Fibroblast of mammary gland (primary cell): ENCODE measurements at places on chromosomes 11 and 22.

GRCh38 chr11:11988099-11988651 is 20.3 kb downstream of the DKK3 start:
- peak; percentile 86 for DNase-seq

GRCh38 chr22:38111925-38112355 is 1.5 kb upstream of the BAIAP2L2 start:
- no peak for DNase-seq

DNA sequence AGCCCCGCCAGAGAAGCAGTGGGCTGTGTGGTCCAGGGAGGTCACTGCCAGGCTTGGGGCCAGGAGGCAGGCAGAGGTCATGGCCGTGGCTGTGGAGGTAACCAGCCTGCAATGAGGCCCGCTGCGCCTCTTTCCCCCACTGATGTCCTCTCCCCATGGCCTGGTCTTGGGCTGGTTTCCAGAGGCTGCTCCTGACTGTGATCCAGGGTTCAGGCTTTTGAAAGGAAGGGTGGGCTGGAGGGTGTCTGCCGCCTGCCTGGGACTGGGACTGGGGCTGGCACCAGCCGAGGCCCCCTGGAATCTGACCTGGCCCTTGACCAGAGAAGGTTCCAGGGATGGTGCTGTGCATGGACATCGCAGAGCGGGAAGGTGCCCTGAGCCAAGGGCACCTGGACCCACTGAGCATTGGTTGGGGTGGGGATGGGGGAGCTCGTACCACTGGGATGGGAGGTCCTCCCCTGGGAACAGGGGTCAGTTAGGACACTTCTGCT is 59.6 kb upstream of the THY1 start:
- DNase-seq: no peak

GRCh38 chr11:70556884-70557741 is 158.8 kb downstream of the CTTN start:
- DNase-seq: peak; percentile 8

GRCh38 chr11:112106070-112106469 is 19.4 kb downstream of the SDHD start:
- no peak for DNase-seq

GRCh38 chr22:50516068-50516467 is 8.0 kb downstream of the NCAPH2 start:
- no peak for DNase-seq

GRCh38 chr11:34791780-34792542 is 124.2 kb downstream of the APIP start:
- DNase-seq: no peak

- no peak for DNase-seq
Observed at GRCh38 chr11:65610404-65610803, 3.6 kb downstream of the MAP3K11 start.

DNA sequence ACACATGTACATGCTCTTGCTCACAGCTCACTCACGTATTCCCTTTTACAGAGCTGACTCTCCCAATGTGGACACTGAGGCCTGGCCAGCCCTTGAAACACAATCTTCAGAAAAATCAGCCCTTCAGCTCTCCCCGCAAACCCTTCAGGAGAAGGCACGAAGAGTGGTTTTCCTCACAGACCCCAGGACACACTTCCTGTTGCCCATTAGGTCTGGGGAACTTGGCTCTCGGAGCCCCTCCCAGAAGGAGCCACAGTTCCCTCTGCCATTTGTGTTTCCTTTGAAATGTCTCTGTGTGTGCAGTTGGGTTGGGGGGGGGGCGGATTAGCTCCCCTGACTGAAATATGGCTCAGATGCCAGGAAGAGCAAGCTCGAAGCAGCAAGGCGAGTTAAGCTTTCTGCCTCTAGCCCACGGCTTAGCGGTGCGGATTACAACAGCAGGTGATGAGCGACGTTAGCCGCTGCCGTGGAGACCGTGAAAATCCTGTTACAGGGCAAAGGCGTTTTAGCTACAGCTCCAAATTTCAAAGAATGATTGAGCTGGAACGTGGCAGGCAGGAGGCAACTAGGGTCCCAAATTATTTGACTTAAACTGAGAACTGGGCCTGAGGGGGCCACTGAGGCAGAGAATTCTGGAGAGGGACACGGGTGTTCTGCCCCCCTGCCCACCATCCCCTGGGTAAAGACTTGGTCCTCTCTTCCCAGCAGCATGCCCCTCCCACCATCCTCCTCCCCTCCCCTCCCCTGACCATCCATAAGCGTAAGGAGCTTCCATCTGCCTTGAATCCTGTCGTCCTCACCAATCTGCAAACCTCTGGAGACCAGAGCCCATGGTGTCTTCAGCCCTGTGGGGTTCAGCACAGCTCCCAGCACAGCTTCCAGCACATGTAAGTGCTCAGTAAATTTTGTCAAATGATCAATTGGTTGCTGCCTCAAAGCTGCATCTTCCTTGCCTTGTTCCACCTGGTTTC is 598.6 kb downstream of the BUD13 start:
- no peak for DNase-seq

DNA sequence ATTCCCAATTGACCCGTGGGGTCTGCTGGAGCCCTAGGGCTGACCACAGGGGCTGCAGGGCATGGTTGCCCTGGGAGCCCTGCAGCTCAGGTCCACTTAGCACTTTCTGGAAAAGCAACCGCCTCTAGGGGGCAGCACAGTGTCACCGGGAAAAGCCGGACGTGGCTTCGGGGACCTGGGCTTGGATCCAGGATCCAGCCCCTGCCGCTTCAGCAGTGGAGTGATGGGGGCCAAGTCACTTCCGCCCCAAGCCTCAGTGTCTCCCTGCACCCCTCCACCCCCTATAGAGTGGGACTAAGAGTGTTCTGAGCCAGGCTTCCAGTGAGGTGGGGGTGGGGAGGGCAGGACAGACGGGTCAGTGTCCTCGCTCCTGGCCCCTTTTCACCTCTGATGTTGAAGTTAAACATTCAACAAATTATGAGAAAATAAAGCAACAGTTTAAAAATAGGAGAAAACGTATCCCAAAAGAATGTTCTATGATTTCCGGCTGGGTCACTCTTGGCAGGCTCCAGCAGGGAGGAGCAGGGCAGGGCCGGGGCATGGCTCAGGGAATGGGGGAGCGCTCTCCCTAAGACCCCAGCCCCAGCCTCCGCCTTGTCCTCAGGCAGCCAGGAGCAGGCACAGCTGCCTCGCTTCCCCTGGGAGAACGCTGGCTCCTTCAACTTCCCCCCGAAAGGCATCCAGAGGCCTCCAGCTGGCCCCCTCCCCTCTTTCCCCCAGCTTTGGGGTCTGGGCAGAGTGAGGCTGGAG is 96.5 kb upstream of the FGF3 start:
- DNase-seq: peak; percentile 47

GRCh38 chr22:29385748-29386147 is 2.6 kb downstream of the AP1B1 start:
- no peak for DNase-seq

DNA sequence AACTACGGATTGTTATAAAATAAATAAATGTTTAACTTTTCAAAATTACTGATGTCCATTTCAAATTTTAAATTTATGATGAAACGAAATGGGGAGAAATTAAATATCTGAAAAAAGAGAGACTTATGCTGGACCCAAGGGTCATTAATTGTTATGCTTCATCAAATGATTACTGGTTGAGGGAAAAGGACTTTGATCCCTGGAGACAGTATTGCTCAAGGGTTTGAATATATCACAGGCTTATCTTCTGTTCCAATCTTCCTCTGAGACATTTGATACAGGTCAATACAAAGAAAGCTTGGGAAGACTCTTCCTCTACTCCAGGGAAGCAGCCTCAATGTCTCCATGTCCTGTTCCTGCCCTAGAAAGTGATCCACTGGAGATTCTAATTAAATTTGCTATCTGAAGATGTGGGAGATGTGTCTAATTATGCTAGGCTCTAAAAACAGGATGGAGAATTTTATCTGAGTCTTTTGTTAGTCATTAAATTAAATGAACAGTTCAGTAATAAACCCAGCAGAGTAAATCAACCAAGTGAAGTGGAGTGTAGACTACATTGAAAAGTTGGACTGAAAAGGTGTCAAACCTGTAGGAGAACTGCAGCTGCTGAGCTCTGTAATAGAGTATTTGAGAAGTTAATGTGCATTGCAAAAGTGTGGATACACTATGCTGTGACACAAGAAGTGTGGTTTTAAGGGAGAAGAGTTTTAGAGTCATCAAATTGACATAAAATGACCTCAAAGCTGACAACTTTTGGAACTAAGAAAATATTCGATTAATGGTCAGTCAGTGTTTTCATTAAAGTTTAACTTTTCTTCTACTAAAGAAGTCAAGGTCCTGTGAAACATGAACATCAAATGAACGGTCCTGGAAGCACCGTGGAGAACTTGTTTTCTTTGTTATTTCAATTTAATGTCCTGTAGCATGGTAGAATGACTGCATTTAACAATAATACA is 623.7 kb upstream of the CCDC90B start:
- DNase-seq: no peak

- DNase-seq: no peak
Observed at GRCh38 chr22:40240160-40240559, 62.4 kb downstream of the TNRC6B start.

DNA sequence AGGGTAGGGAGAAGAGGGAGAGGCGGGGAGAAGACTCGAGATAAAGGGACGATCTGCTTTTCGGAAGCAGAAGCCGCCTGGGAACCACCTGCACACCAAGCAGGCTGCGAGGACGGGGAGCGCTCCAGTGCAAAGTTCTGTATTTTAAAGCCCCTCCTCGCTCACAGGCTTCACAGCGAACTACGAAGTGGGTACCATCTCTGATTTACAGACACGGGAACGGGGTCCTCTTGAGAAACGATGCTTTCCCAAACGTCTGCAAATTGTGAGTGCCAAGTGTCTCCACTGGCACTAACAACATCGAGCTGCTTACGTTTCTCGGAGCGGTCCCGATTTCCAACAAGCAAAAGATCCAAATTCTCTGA is 700 bp upstream of the STX3 start:
- peak; percentile 7 for DNase-seq

DNA sequence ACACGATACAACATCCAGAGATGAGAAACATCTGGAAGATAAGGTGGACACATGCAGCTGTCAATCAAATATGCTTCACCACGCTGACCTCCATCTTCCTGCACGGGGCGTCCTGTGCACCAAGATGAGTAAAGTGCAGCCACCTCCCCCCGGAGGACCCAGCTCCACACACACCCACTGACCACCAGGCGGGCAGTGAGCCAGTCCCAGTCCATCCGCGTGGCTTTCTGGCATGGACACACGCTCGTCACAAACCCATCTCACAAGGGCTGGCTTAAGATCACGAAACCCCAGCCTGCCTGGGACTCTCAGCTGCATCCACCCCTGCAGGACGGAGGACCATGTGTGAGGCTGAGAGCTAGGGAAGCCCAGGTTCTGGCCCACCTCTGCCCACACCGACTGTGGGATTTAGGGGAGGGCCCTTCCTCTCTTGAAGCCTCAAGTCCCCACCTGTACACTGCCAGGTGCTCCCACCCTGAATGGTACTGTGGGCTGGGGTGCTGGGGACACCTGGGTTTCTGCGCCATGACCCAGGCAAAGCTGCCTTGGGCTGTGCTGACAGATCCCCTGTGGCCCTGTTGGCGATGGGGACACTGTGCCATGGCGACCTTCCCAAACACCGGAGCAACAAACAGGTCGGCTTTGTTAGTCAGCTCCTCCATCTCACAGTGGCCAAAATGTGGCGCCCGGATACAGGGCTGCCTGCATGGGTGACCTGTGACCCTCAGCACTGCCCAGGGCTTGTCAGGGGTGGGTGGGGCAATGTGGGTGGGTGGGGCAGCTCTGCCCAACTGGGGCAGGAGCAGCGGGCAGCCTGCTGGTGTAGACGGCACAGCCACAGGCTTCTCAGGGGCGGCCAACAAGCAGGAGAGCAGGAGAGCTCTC is 629.0 kb downstream of the TBC1D22A start:
- DNase-seq: no peak

DNA sequence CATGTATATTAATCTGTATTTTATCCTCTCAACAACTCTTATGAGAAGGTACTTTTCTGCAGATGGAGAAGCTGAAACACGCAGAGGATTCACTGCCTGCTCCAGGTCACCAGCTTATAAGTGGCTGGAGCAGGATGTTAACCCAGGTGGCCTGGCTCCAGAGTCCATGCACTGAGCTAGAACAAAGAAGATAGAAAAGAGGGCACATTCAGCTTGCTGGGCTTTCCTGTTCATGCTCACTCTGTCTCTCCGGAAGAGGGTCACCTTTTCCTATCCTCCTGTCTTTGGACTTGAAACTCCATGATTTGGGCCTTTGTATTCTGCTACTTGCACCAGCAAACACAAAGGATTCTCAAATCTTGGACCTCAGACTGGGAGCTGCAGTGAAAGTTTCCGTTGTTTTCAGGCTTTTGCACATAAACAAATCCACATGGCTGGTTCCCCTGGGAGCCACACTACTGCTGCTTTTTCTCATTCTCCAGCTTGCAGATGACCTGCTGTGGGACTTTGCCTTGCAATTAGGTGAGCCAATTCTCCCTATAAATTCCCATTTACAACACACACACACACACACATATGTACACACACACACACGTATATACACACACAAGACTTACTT is 117.3 kb upstream of the GRK3 start:
- no peak for DNase-seq

DNA sequence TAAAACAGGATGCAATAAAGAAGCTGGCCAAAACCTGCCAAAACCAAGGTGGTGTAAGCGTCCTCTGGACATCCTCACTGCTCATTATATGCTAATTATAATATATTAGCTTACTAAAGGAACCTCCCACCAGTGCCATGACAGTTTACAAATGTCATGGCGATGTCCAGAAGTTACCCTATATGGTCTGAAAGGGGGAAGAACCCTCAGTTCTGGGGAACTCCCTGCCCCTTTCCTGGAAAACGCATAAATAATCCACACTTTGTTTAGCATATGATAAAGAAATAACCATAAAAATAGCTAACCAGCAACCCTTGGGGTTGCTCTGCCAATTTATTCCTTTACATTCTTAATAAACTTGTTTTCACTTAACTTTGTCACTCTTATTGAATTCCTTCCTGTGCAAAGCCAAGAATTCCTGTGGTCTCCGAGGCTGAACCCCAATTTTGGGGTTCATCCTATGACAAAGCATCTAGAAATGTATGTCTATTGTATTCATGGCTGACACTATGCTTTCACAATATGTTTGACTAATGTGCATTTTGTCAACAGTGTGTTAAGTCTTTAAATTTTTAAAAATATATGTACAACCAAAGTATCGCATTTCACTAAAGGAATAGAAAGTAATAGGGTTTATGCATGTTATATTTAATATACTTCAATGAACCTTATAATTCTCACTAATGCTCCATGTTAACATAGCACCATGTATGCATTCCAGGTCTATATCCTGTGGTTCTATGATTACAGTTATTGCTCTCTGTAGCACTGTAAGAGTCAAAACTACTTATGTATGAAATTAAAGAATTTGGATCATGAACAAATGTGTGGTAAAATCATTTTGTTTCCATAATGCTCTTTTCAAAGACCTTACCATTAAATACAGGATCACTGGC is 25.1 kb downstream of the LGR4 start:
- DNase-seq: peak; percentile 28
